A549 treated with CORT108297 at 1 μM for 4 hours (cell line): ENCODE measurements at places on chromosomes 13 and 19. TPM values are rescaled to one million over a fixed set of nuclear protein-coding genes. Genes with fewer than 3 reads are reported as not detected.

Gene TUBGCP3
- total RNA-seq = 16.1 to 18.0 TPM (median 17.6 TPM) in 5 replicates

Gene ANGPTL4
- 151 to 287 TPM (median 256 TPM) in 5 replicates for total RNA-seq

Gene ZNF8
- total RNA-seq = 0.96 to 1.5 TPM (median 0.97 TPM) in 5 replicates

Gene ZNF580
- total RNA-seq = 29.4 to 56.4 TPM (median 50.5 TPM) in 5 replicates

Gene ADGRE1
- total RNA-seq = 4.6 to 6.6 TPM (median 5.1 TPM) in 5 replicates

Gene CGB8
- total RNA-seq = 2.9 to 5.0 TPM (median 4.8 TPM) in 5 replicates

Gene ZNF837
- total RNA-seq = 0.92 to 1.6 TPM (median 1.4 TPM) in 5 replicates

Gene NEK5
- total RNA-seq = 0.05 to 0.15 TPM (median 0.08 TPM) in 5 replicates

Gene BEST2
- total RNA-seq = 0.24 to 0.35 TPM (median 0.28 TPM) in 4 of 5 replicates, not detected in the other

Gene DLL3
- total RNA-seq = 6.8 to 11.9 TPM (median 11.2 TPM) in 5 replicates

Gene RGS9BP
- 0.34 to 0.51 TPM (median 0.39 TPM) in 5 replicates for total RNA-seq

Gene CEACAM21
- not detected in 5 replicates for total RNA-seq

Gene CEACAM20
- 0.05 to 0.08 TPM (median 0.06 TPM) in 5 replicates for total RNA-seq

Gene TMPRSS9
- total RNA-seq = 0.03 to 0.19 TPM (median 0.08 TPM) in 3 of 5 replicates, not detected in the others

Gene ZNF540
- total RNA-seq = 0.06 to 0.17 TPM (median 0.16 TPM) in 4 of 5 replicates, not detected in the other

Gene MBNL2
- 8.8 to 13.2 TPM (median 11.0 TPM) in 5 replicates for total RNA-seq

Gene MIPEP
- 20.8 to 29.4 TPM (median 26.8 TPM) in 5 replicates for total RNA-seq

Gene TEX26
- not detected in 5 replicates for total RNA-seq

Gene UQCR11
- total RNA-seq = 92.0 to 201 TPM (median 166 TPM) in 5 replicates

Gene EXOC3L2
- total RNA-seq = 0.58 to 1.8 TPM (median 1.3 TPM) in 5 replicates

Gene TNFRSF19
- total RNA-seq = 2.8 to 3.6 TPM (median 3.2 TPM) in 5 replicates

Gene RNF225
- total RNA-seq = 0.08 to 0.25 TPM (median 0.17 TPM) in 4 of 5 replicates, not detected in the other

Gene MAP4K1
- total RNA-seq = 0.50 to 1.0 TPM (median 0.92 TPM) in 5 replicates

Gene VPS36
- 11.4 to 13.6 TPM (median 12.7 TPM) in 5 replicates for total RNA-seq

Gene ZIC5
- 2.7 to 3.1 TPM (median 2.8 TPM) in 5 replicates for total RNA-seq

Gene SHANK1
- total RNA-seq = 0.03 to 0.37 TPM (median 0.21 TPM) in 5 replicates

Gene ANKLE1
- 0.28 to 0.88 TPM (median 0.62 TPM) in 5 replicates for total RNA-seq

Gene CGB1
- total RNA-seq = 0.13 to 1.3 TPM (median 0.20 TPM) in 3 of 5 replicates, not detected in the others

Gene SEMA6B
- 4.4 to 6.5 TPM (median 6.1 TPM) in 5 replicates for total RNA-seq

Gene CBY2
- not detected in 5 replicates for total RNA-seq

Gene ELSPBP1
- not detected in 5 replicates for total RNA-seq

Gene CLIP3
- 0.68 to 1.1 TPM (median 0.92 TPM) in 5 replicates for total RNA-seq

Gene ZNF546
- total RNA-seq = 1.8 to 2.6 TPM (median 2.2 TPM) in 5 replicates

Gene MRPS12
- 209 to 341 TPM (median 295 TPM) in 5 replicates for total RNA-seq

Gene NLRP12
- 0.02 to 0.04 TPM (median 0.02 TPM) in 3 of 5 replicates, not detected in the others for total RNA-seq

Gene ZNF69
- total RNA-seq = not detected in 5 replicates

Gene POSTN
- total RNA-seq = 0.03 to 0.12 TPM (median 0.07 TPM) in 4 of 5 replicates, not detected in the other

Gene HSD17B14
- total RNA-seq = 12.0 to 18.1 TPM (median 15.2 TPM) in 5 replicates

Gene SLC7A1
- total RNA-seq = 28.4 to 33.6 TPM (median 29.6 TPM) in 5 replicates

Gene S1PR2
- total RNA-seq = 0.75 to 1.1 TPM (median 0.96 TPM) in 5 replicates

Gene APC2
- total RNA-seq = 1.2 to 2.3 TPM (median 1.6 TPM) in 5 replicates

Gene GRIK5
- 0.38 to 0.72 TPM (median 0.58 TPM) in 5 replicates for total RNA-seq

Gene FFAR3
- not detected in 5 replicates for total RNA-seq

Gene SYNE4
- total RNA-seq = 0.10 to 0.50 TPM (median 0.33 TPM) in 5 replicates

Gene ZNF799
- total RNA-seq = 1.4 to 2.3 TPM (median 1.6 TPM) in 5 replicates

Gene CD209
- total RNA-seq = not detected in 5 replicates

Gene NEK3
- total RNA-seq = 6.2 to 12.9 TPM (median 8.0 TPM) in 5 replicates

Gene IGFLR1
- total RNA-seq = 12.9 to 14.2 TPM (median 13.3 TPM) in 5 replicates

Gene CABP5
- not detected in 5 replicates for total RNA-seq

Gene TNNT1
- 114 to 145 TPM (median 137 TPM) in 5 replicates for total RNA-seq

Gene KLF1
- total RNA-seq = 0.05 to 0.09 TPM (median 0.06 TPM) in 3 of 5 replicates, not detected in the others

Gene KDELR1
- total RNA-seq = 385 to 442 TPM (median 423 TPM) in 5 replicates

Gene SLC15A1
- total RNA-seq = 0.03 TPM in 2 of 5 replicates, not detected in the others

Gene LGI4
- total RNA-seq = 0.08 to 0.22 TPM (median 0.16 TPM) in 5 replicates

Gene SULT2B1
- total RNA-seq = 12.8 to 18.0 TPM (median 16.4 TPM) in 5 replicates

Gene COX7A1
- not detected in 5 replicates for total RNA-seq

Gene ZC3H4
- 18.6 to 20.9 TPM (median 18.8 TPM) in 5 replicates for total RNA-seq
